ENCODE measurements at places on chromosomes 2 and 18.

DNA sequence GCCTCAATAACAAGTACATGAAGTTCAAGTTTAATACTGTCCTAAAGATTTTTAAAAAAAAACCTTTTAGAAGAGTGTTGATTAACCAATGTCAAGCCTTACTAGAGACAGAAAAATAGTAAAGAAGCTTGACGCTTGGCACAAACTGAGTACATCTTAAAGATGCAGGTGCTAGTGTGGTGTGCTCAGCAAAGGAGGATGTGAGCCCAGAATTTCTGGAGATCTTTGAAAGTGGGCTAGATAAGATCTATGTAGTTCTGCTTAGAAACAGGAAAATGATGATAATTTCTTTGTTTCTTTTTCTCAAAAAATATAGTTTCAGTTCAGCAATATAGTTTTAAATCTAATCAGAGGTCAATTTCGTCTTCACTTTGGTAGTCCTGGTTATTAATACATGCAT is 118.3 kb upstream of the KLHL14 start:
- DNase-seq, result no peak

DNA sequence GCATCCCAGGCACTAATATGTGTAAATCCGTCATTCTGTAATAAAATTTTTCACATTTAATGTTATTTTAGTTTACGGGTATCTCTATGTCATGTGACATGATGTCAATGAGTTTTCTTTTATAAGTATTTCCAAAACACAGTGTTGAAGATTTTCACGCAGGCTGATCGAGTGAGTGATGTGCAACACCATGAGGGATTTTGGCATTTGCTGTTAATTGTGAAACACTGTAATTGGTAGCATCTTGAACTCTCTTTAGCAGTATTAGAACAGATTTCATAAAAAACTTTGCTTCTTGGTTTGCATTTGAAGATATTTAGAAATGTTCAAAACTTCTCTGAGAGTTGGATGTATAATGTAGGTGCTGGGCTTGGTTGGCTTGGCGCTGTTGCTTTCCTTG is 35.5 kb downstream of the KCNE4 start:
- no peak for DNase-seq

DNA sequence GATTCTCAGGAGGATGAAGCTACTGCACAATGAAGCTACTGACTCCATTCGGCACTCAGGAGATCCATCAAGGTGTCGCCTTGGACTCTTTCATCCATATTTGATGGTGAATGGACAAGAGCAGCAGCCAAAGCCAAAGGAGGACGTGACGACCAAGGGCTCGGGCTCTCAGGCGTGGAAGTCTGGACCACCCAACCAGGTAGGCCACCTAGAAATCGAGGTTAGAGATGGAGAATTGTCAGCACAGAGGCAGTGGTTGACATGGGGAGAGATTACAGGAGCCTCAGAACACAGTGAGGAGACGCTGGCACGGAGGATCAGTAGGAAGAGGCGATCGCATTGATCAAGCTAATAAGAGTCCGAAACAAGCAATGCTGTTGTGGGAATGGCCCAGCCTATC is 240.5 kb upstream of the ID2 start:
- no peak for DNase-seq

DNA sequence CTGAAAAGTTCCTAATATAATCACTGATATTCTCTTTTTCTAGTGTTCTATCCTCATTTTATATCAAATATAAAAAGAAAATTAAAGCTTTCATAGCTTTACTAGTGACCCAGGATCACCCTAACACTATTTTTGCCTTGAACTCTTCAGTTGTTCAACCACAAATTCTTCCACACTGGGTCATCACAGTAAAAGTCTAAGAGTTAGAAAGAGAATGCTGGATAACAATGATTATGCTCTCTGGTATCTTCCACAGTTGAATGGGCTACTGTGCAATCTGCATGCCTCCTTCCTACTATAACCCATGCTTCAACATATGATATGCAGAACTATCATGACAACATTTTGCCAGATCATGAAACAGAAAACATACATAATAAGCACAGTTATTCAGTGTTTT is 32.3 kb downstream of the CHN1 start:
- peak; percentile 75 for DNase-seq

DNA sequence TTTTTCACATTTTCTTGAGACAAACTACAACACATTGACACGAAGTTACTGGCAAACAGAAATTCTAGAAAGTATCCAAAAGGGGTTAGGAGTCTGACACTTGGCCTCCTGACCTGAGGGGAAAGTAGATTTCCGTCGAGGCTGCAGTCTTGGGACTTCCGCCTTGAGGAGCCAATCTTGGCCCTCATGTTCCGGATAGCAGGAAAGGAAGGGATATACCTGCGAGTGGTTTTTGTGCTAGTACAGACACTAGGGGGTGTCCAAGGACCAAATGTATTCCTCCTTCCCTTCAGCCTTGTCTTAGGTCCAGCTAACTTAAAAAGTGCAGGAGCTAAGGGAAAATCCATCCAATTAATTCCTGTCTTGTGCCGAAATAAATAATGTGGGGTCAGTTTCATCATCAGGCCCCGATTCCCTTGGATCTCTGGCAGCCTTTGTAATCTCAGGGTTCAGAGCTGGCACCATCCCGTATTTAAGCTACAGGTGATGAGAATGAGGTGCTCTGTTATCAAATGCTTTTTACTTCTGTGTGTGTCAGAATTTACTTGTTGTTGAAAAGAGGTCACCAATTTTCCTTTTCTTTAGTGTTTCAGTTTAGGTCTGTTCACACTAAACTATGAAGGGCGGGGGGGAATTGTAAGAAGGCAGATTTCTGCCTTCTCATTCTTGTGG is 330.2 kb upstream of the FANCL start:
- peak; percentile 92 for DNase-seq

- no peak for DNase-seq
These were observed 65.4 kb downstream of the SDC1 start for GRCh38 chr2:20159411-20160070.

DNA sequence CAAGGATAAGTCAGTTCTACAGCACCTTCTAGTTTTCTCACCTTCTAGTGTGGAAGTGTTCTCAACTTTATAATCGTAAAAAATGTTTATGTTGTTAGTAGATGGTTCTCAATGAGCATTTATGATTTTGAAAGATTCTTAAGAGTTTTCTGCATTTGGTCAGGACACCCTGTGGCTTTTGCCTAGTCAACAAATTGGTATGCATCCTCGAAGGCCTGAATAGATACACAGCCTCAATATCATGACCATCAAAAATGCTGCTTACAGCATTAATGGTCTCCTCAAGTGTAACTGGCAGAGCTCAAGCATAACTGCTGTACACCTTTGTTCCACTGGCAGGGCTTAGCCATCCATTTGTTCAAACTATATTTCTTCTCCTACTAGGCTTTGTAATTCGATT is 96.7 kb downstream of the CRACDL start:
- peak; percentile 69 for DNase-seq

DNA sequence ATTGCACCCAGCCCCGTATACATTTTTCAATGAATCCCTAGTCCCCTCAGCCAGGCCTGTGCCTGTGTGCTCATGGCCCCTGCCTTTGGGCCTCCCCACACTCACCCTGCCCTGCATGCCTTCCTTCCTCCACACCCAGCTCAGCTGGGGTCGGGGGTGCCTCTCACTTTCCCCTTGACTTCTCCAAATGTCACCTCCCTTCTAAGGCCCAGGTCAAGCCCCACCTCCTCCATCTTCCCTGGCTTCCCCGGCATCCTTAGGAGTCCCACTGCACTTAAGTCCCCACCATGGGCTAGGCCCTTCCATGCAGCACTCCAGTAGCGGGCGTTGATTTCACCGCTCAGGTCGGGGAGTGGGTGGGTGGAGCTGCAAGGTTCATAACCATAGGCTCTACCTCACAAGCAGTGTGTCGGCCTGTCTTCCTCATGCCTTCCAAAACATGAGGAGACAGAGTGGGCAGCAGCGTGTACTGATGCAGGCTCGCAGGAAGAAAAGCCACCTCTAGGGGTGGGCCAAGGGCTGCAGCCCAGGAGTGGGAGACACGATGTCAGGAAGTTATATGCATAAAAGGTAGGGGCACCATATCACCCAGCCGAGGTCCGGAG is 47.7 kb downstream of the DNMT3A start:
- no peak for DNase-seq

DNA sequence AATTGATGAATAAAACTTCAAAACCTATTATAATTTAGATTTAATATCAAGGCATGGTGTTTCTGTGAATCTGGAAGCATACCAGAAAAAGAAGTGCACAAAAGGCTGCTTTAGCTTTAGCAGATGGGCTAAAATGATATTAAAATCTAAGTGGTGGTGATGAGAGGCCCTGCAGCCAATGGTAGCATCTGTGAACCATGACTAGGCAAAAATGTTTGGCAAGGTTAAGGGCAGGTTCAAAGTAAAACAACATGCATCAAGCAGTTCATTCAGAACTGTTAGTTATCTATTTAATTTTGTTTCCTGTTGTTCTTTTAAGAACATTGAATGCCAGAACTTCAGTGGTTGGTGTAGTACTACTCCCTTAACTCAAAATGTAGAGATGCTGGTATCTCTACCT is 1736.9 kb upstream of the CELF4 start:
- DNase-seq, result no peak

DNA sequence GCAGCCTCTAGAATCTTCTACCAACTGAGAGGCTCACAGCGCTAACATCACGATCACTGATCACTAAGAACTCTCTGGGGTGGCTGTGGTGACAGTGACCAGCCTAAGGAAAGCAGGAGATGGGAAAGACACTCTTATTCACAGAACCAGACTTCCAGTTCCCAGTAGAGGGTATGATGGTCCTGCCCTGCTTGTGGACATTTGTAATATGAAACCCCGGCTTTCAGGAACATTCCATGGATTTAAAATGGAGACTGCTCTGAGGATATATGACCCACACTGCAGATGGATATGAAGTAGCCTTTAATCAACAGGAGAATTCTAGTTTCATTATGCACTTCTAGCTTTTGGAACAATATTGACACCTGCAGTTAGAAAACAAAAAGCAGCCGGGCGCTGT is 131.8 kb downstream of the AFF3 start:
- DNase-seq, result no peak

DNA sequence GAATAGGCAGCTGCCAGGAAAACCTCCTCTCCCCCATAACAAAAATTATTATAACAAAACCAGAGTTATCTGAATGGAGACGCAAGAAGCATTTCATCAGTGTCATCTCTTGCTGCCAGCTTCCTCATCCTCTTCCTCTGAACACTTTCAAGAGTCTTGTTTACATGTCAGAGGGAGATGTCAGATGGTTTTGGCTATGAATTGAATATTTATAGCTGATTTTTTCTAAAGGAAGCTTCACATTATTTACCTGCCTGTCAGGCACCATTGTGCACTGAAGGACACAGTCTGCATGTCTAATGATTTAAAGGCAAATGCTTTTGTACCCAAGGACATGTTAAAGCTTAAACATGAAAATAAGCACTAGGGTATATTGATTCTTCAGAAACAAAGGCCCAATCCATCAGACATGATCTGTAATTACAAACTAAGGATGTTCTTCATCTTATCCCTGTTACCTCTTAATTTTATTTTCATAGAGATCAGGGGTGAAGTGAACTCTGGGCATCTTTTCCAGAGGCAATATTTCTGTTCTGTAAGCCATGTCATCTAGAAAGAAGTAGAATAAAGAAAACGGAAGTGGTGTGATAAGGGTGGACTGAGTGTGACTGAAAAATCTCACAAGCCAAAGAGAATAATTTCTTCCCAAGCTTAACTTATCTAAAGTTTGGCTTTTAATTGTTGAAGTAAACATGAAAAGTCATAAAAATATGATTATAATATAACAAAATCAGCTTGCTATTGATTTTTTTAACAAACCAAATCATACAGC is 168.7 kb downstream of the ANKRD44 start:
- no peak for DNase-seq

GRCh38 chr2:60966507-60967405 is 50.8 kb upstream of the PEX13 start:
- no peak for DNase-seq

- DNase-seq, result no peak
These were observed 255.7 kb upstream of the CCDC68 start for GRCh38 chr18:55214969-55215368.

GRCh38 chr2:219663116-219663762 is 35.8 kb downstream of the SLC4A3 start:
- DNase-seq, result no peak

DNA sequence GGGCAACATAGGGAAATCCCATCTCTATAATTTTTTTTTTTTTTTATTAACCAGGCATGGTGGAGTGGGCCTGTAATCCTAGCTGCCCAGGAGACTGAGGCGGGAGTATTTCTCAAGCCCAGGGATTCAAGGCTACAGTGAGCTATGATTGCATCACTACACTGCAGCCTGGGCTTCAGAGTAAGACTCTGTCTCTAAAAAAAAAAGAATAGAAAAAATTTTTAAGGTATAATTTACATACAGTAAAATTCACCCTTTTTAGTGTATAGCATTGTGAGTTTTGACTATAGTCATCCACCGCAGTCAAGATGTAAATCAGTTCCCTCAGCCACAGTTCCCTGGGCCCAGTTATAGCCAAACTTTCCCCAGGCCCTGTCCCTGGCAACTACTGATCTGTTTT is 57.1 kb upstream of the MSH6 start:
- peak; percentile 30 for DNase-seq

GRCh38 chr2:151361674-151362370 is 4.4 kb downstream of the TNFAIP6 start:
- no peak for DNase-seq

DNA sequence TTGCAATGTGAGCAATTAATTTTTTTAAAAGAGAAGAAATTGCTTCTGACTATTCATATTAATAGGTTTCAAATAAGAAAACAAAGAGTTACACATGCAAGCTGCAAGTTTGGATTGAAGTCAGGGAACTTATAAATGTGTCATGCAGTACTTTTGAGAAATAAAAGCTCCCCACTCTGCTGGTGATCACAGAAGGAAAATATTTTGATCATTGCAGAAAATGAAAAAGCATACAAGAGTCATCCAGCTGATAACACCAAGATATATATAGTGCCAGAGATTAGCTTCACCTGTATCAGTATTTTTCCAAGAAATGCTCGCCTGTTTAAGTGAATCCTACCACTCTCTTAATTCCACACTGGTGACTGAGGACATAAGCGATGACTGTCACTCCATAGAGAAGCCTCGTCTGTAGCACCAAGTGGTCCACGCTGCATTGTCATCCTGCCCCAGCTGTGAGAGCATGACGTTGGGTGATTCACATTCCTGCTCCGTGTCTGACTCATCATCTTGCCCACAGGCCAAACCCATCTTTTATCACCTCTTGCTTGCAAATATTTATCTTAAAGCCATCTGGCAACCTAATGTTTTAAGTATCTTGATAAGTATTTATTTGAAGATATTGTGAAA is 178.0 kb downstream of the ASXL3 start:
- DNase-seq, result peak; percentile 87
